ENCODE measurements at places on chromosomes 2 and 18. TPM values are rescaled to one million over a fixed set of nuclear protein-coding genes. Genes with fewer than 3 reads are reported as not detected.

UBE2F gene
- total RNA-seq, result 54.0 TPM

FHOD3 gene
- total RNA-seq, result 2.8 TPM

GPR45 gene
- not detected for total RNA-seq

SCYGR4 gene
- total RNA-seq, result not detected

MBP gene
- 29.7 TPM for total RNA-seq

MOGAT1 gene
- not detected for total RNA-seq

NEU2 gene
- total RNA-seq, result not detected

REG1B gene
- total RNA-seq, result not detected

OTOS gene
- not detected for total RNA-seq

ANTXR1 gene
- total RNA-seq, result 134 TPM

TXNDC2 gene
- 0.10 TPM for total RNA-seq

MYOM1 gene
- 0.05 TPM for total RNA-seq

SATB2 gene
- total RNA-seq, result 3.4 TPM

SERPINB12 gene
- not detected for total RNA-seq

CMPK2 gene
- total RNA-seq, result 1.1 TPM

PCARE gene
- total RNA-seq, result not detected

MARCO gene
- total RNA-seq, result 0.08 TPM

HOXD1 gene
- 0.16 TPM for total RNA-seq

TFPI gene
- 55.3 TPM for total RNA-seq

LDAH gene
- total RNA-seq, result 20.2 TPM

MSTN gene
- not detected for total RNA-seq

KLHL30 gene
- 0.24 TPM for total RNA-seq

INSIG2 gene
- 12.2 TPM for total RNA-seq

MC4R gene
- total RNA-seq, result not detected

VWA3B gene
- total RNA-seq, result 0.26 TPM
